ENCODE measurements at places on chromosomes 3 and 15. TPM values are rescaled to one million over a fixed set of nuclear protein-coding genes. Genes with fewer than 3 reads are reported as not detected.

Gene XIRP1
- 10.2 TPM for total RNA-seq

Gene APBA2
- 15.9 TPM for total RNA-seq

Gene ANKDD1A
- 6.9 TPM for total RNA-seq

Gene SPSB4
- total RNA-seq, result 10.9 TPM

Gene PLA2G4F
- total RNA-seq, result 27.8 TPM

Gene RPL39L
- 27.0 TPM for total RNA-seq

Gene GP5
- 1.6 TPM for total RNA-seq

Gene CCR1
- 4.3 TPM for total RNA-seq

Gene AQP9
- total RNA-seq, result 3.2 TPM

Gene MYL3
- 23.5 TPM for total RNA-seq

Gene BUB1B
- 16.1 TPM for total RNA-seq

Gene PLA2G4D
- not detected for total RNA-seq

Gene ADGRG7
- not detected for total RNA-seq

Gene CLDN11
- total RNA-seq, result 267 TPM

Gene CACNA1D
- 47.9 TPM for total RNA-seq

Gene LRRIQ4
- 0.35 TPM for total RNA-seq

Gene MUC20
- 36.7 TPM for total RNA-seq

Gene LYZL4
- total RNA-seq, result not detected

Gene NR2F2
- total RNA-seq, result 184 TPM
